ENCODE measurements at places on chromosomes 1 and 21.
A peak's percentile ranks its signal among the peaks of the same experiment; 100 is the strongest.

DNA sequence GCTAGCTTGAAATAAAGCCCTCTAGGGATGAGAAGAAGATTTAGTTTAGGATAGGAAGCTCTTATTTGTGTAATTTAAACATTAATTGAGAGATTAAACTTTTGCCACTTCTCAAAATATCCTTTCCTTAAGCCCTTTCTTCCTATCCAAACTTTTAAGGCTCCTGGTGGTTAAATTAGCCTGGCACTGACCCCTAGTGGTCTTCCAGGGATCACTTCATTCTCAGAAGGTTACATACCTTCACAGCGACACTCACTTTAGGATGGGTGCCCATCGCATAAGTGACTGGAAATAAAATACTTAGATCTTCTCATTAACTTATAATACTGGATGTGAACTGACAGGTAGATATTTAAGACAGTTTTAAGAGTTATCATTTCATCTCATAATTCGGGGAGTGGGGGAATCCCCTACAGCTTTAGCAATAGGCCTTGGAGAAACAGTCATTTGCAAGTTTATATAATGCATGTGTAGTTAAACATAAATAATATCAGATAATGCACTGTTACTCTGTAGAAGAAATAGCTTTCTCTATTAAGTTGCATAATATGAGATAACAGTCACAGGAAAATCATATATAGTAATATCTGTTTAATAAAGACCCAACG, 7.4 kb downstream of the LHX9 start:
- DNase-seq, result no peak

GRCh38 chr1:43057567-43057966, 98.9 kb upstream of the SLC2A1 start:
- no peak for DNase-seq

DNA sequence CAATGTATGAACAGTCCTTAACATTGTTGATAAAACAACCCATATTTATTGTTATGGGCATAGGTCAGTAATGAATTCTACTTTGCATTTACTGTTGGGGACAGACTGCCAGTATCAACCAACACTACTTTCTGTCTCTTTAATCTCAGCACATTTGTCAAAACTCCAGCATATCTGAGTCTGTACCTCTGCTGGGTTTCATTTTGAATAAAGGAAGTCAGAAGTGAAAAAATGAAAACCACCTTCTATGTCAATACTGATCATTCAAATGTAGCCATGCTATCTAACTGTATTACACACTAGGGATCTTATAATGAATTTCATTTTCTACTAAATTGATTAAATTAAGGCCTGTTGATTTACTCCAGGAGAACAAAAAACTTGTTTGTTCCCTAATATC, 24.2 kb upstream of the CXADR start:
- no peak for DNase-seq

GRCh38 chr21:17929510-17929909, 110.4 kb upstream of the C21orf91 start:
- no peak for DNase-seq

DNA sequence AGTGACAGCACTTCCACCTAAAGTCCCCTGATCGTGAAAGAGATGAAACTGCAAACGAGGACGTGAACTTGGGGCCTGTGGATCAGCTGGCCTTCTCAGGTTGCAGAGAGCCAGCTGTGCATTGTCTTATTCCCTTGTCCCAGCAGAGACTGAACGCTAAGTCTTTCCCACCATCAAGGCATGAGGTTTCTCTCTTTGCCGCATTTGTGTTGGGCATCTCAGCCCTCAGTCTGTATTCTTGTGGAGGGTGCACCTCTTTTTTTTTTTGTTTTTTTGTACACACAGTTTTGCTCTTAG, 71.4 kb downstream of the KIF26B start:
- no peak for DNase-seq

DNA sequence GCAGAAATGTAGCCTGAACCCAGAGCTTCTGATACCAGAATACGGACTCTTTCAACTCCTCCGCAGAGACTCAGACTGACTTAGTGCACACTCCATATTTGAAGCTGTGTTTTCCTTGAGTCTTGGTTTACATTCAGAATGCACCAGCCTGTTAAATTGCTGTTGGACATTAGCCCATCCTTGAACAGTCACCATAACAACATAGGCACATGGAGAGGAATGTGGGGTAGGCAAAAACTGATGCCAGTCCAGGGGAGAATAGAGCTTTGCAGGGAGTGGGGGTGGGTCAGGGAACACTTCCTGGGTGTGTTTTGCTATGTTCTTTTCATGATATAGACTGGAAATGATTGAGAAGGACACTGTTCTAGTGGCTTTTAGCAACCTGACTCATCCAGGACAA, 76.3 kb upstream of the CACNA1E start:
- peak; percentile 21 for DNase-seq

- no peak for DNase-seq
Observed at GRCh38 chr1:153396461-153396860, 5.6 kb upstream of the S100A8 start.

GRCh38 chr1:170807432-170807831, 127.9 kb upstream of the MROH9 start:
- no peak for DNase-seq

DNA sequence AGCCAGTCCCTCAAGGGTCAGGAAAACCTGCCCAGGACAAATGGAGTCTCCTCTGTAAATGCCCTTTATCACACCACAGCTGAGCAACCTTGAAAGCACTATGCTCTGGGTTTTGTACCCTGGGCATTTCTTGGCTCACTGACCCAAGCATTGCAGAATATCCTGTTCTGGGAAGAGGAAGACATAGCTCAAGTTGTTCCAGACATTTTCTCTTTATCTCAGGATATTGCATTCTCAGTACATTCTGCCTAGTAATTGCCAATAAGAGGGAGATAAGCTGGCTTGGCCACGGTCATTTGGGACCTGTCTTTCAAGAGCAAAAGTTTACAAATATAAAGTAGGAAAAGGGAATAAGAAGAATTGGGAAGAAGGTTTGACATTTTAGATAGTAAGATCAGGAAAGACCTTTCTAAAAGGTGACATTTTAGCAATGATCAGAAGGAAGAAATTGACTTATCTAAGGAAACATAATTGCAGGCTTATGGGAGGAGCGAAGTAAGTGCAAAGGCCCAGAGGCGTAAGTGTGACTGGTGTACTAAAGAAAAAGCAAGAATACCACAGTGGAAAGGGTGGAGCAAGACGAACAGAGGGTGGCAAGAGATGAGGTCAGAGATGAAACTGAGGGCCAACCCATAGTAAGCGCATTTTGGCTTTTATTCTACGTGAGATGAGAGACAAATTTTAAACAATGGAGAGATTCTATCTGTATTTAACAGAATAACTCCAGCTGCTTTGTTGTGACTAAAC, 394.0 kb upstream of the CXADR start:
- no peak for DNase-seq

DNA sequence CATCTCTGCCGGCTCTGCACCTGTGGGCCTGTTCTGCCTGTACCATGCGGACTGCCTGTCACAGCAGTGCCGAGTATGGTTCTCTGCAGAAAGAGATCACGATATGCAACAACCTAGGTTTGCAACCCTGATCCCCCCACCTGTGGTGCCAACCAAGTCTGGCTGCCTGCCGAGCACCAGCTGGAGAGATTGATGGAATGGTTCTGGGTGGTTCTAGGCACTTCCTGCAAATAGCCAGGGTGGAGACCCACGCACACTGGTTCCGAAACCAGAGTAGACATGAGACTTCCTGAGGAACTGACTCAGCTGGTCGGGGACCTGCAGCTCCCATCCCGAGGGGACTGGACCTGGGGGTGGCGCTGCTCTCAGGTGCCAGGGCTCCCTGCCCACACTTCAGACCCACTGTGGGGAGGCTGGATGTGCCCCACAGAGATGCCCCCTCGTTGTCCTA, 5.4 kb downstream of the TPRG1L start:
- DNase-seq, result no peak

- no peak for DNase-seq
Observed at GRCh38 chr1:205924460-205924790, 18.8 kb downstream of the SLC26A9 start.

DNA sequence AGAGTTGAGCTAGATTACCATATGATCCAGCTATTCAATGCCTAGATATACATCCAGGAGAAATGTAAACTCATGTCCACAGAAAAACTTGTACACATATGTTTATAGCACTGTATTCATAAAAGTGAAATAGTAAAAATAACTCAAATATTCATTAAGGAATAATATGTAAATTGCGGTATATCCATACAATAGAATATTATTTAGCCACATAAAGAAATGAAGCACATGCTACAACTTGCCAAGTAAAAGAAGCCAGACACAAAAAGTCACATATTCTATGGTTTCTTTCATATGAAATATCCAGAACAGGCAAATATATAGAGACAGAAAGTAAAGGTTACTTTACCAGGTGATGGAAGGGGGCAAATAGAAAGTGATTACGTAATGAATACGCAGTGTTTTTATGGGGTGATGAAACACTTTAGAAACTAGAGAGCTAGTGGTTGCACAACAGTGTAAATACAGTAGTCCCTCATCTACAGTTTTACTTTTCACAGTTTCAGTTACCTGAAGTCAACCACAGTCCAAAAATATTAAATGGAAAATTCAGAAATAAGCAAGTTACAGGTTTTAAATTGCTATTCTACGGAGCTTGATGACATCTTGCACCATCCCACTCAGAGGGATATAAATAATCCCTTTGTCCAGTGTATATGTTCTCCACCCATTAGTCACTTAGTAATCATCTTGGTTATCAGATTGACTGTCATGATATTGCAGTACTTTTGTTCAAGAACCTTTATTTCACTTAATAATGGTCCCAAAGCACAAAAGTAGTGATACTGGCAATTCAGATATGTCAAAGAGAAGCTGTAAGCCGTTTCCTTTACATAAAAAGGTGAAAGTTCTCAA, 62.3 kb downstream of the ZNF644 start:
- DNase-seq, result no peak

- DNase-seq, result no peak
Observed at GRCh38 chr1:23191199-23191598, 22.5 kb upstream of the LUZP1 start.

DNA sequence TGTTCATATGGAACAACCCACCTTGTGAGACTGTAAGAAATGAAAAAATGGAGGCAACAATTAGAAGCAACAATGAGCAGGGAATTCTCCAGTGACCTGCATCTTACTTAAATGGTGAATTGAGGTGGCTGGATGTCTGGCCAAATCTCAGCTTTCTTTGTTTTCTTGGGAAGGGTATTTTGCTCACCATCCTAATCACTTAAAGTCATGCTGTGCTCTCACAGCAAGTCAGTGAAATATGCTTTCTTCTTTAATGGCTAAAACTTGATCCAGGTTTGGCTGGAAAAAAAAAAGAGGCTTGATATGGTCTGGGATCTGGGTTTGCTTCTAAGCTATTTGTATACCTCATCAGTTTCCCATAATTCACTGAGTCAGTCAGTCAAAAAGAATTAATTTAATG, 124.8 kb downstream of the ESRRG start:
- no peak for DNase-seq

- no peak for DNase-seq
Observed at GRCh38 chr1:94873520-94874351, 53.2 kb downstream of the CNN3 start.

- DNase-seq, result no peak
Observed at GRCh38 chr1:177023249-177023648, 141.3 kb downstream of the ASTN1 start.

- no peak for DNase-seq
Observed at GRCh38 chr21:44800103-44800502, 1.5 kb downstream of the UBE2G2 start.

DNA sequence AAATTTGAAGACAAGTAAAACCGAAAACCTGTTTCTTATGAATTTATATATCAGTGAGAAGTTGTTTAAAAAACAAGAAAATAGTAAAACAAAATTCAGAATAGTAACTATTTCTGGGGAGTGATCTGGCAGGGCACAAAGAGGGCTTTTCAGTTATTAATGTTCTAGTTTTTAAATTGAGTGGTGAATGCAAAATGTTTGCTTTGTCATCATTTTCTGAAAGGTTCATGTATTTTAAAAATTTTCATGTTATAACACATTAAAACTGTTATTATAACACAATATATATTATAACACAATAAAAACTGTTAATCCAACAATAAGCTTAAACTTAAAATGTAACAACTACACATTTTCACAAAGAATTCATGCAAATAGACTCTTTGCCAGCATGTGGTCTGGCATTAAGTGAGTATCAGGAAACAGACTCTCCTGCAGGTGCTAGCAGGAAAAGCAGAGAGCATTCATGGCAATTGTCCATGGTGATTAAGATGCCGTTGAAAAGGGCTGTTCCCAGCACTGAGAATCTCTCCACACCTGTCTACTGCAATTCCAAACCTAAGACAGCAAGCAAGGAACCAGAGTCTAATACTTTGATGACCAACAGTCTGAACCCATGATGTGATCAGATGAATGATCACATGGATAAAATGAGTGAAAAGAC, 204.9 kb downstream of the TBX15 start:
- peak; percentile 47 for DNase-seq

GRCh38 chr1:185965870-185966269, 231.7 kb downstream of the HMCN1 start:
- no peak for DNase-seq

DNA sequence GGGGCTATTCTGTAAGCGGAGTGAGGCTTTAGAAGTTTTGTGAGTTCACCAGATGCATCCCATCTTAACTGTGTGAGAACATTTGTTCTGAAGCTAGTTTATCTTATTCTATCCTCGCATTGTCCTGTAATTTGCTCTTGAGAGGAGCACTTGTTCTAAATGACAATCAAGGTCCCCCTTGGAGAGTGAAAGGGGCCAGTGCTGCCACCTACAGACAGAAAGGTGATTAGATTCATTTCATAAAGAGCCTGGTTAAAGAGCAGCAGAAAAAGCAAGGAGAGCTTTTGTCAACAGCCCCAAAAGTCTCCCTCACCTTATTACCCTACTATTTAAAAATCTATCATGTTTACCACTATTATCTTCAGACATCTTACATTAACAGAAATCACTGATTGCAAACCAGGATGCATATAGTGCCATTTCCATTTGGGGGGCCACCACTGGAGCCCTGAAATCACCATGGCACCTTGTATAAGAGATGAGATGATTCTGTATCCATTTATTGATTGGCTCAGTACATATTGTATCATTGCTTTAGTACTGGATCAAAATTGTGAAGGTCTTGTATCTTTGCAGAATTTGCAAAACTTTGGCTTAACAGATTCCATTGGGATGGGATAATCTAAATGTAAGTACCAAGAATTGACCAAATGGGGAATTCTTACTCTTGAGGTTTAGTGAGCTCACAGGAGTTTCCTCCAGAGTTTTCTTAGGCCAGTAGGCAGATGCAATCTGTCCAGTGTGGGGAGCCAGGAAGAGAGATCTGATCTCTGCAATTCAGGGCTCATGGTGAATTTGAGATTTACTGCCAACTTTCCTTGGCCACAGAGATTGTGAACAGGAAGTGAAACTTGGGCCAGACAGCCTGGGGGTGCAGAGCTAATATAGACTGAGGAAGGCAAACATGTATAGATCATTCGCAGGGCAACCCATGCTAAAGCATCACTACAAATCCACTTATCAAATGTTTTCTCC, 64.3 kb upstream of the TRABD2B start:
- DNase-seq, result peak; percentile 70

- no peak for DNase-seq
Observed at GRCh38 chr1:8381618-8382017, 63.7 kb downstream of the SLC45A1 start.

Data from NCI-H1105 (cell line).